ENCODE measurements at places on chromosomes 2 and 18.
A peak's percentile ranks its signal among the peaks of the same experiment; 100 is the strongest.

GRCh38 chr2:86028766-86029381 lies 76.8 kb downstream of the POLR1A start:
- no peak for DNase-seq

- no peak for DNase-seq
Observed at GRCh38 chr18:8462651-8463185, 146.5 kb upstream of the RAB12 start.

GRCh38 chr2:217956586-217957457 lies 46.0 kb downstream of the TNS1 start:
- no peak for DNase-seq

DNA sequence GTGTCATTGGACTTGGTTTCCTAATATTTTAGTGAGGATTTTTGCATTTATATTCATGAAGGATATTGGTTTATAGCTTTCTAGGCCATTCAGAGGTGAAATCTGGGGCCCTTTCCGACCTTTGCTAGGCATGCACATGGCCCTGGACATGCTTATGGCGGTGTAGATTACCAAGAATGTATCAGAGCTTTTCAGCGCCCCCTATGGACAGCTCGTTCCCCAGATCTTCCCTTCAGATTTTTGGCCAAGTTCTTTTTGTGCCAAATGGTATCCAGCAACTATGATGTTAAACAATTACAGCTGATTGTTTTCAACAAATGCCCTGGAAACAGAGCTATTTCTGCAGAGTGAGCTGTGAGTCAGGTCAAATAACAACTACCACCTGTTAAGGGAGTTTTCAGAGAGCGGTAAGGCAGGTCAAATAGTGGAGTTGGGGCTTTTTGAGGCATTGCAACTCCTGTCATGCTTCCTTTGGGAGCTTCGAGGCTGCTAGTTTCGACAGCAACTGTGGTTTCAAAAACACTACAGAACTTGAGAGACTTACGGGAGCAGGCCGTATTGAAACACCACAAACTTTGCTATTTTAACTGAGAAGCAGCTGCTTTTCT lies 188.3 kb downstream of the ZNF516 start:
- no peak for DNase-seq

DNA sequence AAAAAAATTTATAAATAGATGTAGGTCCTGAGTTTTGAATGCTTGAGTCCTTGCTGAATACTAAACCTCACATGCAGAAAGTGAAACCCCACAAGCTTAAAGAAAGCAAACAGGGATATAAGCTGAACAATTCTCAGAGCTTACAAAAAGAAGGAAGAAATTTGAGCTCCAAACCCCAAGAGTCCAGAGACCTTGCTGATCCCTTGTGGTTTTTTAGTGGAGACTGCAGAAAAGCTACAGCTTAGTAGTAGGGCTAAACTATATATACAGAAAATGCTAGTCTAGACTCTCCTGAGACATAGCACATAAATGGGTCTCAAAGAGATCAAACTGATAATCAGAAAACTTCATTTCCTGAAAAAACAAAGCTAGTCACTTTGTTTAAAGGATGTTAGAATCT lies 1548.1 kb upstream of the ZEB2 start:
- DNase-seq = no peak

GRCh38 chr2:88838165-88838635 lies 146.7 kb downstream of the RPIA start:
- no peak for DNase-seq

DNA sequence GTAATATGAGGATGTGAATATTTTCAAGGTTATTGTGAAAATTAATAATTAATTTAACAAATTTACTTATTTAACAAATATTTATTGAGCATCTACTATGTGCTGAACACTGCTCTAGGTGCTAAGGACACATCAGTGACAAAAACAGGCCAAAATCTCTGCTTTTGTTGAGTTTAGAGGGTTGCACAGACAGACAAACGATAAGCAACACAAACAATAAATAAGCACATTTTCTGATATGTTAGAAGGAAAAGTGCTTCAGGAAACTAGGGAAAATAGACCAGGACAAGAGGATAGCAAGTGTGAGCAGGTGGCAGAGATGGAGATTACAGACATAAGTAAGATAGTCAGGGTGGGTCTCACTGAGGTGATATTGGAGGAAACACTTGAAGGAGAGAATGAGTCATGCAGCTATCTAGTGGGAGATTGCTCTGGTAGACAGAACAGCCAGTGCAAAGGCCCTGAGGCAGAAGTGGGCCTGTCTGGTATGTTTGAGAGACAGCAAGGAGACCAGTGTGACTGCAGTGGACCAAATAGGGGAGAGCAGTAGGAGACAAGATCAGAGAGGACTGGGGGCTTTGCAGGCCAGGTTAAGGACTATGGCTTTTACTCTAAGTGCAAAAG lies 38.3 kb downstream of the SFXN5 start:
- no peak for DNase-seq

GRCh38 chr18:72672364-72673184 lies 128.4 kb upstream of the CBLN2 start:
- DNase-seq = no peak

- no peak for DNase-seq
Observed at GRCh38 chr2:86285571-86285970, 51.9 kb downstream of the REEP1 start.

DNA sequence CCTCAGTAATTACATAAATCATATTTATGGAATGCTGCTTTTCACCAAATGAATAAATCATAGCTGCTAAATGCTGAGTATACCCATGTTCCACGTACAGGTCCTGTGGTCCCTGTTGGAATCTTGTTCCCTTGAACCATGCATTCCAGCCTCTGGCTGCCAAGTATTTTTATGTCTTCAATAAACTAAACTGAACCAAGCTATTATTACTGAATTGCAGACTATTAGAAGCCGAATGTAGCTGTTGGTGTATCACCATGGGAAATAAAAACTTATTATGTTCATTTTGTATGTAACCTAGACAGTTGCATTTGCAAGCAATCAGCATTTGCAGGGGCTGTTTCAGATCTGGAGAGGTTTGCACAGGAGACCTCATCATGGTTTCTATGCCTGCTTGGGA lies 362.4 kb downstream of the ADCYAP1 start:
- no peak for DNase-seq

DNA sequence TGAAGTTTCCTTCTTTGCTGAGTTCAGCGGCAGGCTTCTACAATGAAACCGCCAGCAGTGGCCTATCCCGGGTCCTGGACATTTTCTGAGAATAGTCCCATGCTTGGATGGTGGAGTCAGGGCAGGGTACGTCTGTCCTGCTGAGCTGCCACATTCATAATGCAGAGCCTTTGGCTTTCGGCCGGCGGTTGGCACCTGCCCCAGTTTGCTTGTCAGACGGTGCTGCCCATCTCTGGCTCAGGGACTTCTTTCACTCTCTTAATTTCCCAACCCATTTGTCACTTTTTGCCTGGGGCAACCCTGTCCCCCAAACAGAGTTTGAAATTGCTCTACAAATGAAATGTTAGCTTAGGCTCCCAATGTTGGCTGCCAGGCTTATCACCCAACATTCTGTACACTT lies 57.2 kb downstream of the SOX11 start:
- DNase-seq = no peak

GRCh38 chr2:165268754-165269153 lies 29.5 kb downstream of the SCN2A start:
- DNase-seq = no peak

- no peak for DNase-seq
Observed at GRCh38 chr2:11516984-11517648, 16.7 kb upstream of the GREB1 start.

GRCh38 chr2:143906850-143907249 lies 613.1 kb downstream of the ZEB2 start:
- DNase-seq = no peak

DNA sequence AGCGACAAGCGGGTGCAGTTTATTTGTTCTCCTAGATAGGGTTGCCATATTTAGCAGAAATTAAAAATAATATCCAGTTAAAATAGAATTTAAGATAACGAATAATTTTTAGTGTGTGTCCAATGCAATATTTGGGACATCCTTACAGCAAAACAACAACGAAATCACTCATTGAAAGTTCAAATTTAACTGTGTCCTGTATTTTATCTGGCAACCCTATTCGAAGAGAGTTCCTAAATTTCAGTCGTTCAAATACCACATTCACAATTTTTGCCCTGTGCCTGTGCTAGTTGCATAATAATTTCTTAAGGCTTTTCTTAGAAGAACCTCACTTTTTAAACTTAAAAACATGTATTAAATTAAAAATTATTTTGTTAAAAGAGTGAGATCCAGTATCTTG lies 664 bp downstream of the DGUOK start:
- no peak for DNase-seq

GRCh38 chr2:189951791-189952535 lies 110.6 kb downstream of the MSTN start:
- no peak for DNase-seq

DNA sequence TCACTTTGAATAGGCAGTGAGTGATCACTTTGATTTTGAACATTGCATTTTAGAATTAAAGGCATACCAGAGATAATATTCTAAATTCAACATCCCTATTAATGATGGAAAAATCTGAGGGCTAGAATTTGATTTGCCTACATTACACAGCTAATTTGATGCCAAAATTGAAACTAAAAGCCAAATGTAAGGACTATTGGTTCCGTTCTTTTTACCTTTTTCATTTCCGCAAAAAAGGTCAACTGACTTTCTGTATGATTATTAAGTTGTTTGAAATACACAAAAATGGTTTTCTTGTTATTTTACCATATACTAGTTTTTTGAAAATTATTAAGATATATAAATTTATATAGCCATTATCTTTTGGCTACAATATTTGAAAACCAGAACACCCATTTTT lies 117.5 kb downstream of the SCN3A start:
- DNase-seq = no peak

DNA sequence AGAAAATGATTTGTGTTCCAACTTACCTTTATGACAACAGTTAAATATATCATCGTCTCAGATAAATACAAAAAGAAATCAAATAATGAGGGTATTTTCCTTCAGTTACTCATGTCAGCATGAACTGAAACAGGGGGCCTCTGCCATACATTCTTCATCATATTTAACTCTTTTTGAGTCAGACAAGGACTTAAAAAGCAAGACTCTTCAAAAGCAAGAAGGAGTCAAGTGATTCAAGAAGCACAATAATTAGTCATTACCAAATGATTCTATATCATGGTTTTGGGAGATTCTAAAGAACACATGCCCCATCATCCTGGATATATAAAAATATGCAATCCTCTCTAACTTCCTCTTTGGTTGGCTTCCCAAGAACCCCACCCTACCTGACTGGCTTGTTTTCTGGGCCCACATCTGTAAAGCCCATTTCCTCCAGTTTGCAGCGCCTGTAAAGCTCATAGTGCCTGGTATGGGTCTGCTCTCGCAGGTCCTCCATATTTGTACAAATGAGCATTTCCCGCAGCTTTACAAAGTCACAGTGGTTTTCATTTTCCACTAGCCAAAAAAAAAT lies 49.7 kb downstream of the SEPTIN10 start:
- no peak for DNase-seq

DNA sequence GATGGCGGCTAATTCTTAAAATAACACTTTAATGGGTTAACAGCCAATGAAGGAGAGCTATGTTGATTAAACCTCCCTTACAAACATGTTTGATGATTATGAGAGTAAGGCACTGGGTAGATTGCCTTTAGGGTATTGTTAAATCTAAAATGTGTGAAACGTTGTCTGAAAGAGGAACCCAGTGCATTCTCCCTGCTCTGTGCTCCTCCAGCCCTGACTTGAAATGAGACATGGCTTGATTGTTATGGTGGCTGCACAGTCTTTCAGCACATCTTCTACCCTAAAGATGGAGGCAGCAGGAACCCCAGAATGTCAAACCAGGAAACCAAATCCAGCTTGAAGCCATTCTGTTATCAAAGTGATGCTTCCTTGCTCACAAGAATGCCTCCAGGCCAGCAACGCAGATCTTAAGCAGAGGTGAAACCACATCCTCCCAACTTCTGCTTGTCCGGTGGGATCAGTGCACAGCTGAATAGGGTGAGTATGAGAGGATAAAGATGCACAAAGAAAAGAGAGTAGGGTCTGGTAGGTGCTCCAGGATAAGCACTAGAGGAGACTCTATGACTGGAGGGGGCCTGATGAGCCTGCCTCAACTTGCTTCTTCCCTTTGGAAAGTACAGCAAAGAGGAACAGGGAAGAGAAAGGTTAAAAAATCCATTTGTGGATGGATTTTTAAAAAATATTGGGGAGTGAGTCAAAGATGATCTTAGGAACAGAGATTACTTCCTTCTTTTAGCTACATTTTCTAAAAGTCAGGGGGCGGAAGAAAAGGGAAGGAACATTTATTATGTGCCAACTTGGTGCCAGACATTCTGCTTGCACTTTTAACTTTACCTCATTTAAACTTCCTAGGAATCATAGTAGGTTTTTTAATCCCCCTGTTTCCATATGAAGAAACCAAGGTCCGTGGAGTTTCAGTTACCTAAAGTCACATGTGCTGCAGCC lies 523.0 kb downstream of the TXNL1 start:
- no peak for DNase-seq

- DNase-seq = peak; percentile 39
Observed at GRCh38 chr2:117714110-117714509, 100.4 kb upstream of the DDX18 start.

DNA sequence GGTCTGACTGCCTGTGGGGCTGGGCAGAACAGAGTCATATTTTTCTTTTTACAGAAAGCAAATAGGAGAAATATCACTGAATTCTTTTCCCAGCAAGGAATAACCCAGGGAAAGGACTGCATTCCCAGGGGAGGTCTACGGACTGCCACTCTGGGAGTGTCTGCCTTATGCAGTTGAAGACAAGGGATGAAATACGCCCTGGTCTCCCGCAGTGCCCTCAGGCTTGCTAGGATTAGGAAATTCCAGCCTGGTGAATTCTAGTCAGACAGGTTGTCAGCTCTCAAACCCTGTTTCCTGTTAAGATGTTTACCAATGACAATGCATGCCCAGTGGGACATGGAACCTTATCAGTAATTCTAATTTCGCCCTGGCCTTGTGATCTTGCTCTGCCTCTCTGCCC lies 30.3 kb upstream of the PDK1 start:
- DNase-seq = no peak

DNA sequence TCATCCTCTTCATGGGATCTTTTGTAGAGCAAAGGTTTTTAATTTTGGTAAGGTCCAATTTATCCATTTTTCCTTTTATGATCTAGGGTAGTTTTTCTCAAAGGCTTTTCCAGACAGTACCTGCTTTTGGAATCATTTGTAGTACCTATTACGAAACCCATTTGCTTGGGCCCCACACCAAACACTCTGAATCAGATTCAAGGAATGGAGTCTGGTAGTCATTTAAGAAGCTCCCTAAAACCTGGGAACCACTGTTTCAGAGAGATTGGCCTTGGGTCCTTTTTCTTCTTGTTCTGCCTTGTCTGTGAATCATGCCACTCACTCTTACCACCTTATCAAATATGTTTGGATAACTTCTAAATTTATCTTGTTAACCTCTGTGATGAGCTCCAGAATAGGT lies 40.3 kb downstream of the OSBPL6 start:
- DNase-seq = no peak

DNA sequence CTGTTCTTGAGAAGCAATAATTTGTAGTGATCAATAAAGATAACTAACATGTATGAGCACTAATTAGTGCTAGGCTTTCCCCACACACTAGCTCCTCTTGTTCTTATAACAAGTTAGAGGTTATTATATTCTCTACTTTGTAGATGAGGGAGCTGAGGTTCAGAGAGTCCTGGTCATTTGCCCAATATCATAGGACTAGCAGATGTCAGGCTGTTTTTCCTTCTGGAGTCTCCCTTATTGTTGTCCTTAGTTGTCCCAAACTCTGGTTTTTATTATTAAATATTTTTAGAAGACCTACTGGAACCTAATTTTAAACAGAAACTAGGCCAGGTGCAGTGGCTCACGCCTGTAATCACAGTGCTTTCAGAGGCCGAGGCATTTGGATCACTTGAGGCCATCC lies 16.5 kb upstream of the TTC39C start:
- no peak for DNase-seq

GRCh38 chr18:10924290-10924689 lies 225.1 kb downstream of the PIEZO2 start:
- DNase-seq = no peak

Measured in NCI-H526 (cell line).